ENCODE measurements at places on chromosomes 2 and 18. TPM values are rescaled to one million over a fixed set of nuclear protein-coding genes. Genes with fewer than 3 reads are reported as not detected.

DNA sequence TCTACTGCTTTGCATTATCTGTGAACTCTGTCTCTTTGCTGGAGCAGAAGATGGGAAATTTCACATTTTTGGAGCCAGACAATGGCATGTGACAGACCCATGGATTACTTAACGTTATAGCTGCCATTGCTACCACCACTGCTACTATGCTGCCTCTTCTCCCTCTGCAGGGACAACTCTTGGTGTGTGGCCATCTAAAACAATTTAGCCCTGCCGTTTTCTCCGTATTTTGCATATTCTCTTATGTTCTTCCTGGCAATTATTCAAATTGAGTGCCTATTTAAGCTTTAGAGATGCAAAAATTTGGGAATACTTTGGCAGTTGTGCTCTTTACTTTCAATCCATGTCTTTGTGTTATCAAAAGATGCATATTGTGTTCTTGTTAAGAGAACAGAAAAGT, 386.8 kb downstream of the XIRP2 start:
- DNase-seq, result no peak

GRCh38 chr2:49042488-49042887, 111.8 kb downstream of the FSHR start:
- no peak for DNase-seq

DNA sequence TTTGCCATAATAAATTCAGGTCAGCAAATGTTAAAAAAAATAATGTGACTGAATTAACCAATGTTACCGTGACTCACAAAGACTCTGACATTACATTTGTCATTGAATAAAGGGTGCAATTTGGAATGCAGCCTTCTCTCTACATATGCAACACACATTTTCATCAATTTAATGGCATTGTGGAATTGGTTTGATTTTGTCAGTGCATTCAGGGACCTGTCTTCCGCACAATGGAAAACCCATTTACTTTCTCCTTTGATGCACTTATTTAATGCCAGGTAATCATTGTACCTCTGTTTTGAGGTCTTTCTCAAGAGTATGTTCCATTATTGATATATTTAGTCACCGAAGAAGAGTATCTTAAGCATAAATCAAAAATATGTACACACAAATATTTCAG, 1099.3 kb downstream of the SOCS6 start:
- no peak for DNase-seq

The ABCB11 gene
- total RNA-seq, result 0.74 TPM
